ENCODE measurements at places on chromosomes 13 and 19.

- DNase-seq: no peak
These were observed 1.1 kb downstream of the CNOT3 start for GRCh38 chr19:54138489-54139256.

- no peak for DNase-seq
These were observed 205.4 kb downstream of the PDS5B start for GRCh38 chr13:32791545-32792172.

- peak; percentile 76 for DNase-seq
These were observed 510 bp upstream of the PCDH9 start for GRCh38 chr13:67230404-67231288.

DNA sequence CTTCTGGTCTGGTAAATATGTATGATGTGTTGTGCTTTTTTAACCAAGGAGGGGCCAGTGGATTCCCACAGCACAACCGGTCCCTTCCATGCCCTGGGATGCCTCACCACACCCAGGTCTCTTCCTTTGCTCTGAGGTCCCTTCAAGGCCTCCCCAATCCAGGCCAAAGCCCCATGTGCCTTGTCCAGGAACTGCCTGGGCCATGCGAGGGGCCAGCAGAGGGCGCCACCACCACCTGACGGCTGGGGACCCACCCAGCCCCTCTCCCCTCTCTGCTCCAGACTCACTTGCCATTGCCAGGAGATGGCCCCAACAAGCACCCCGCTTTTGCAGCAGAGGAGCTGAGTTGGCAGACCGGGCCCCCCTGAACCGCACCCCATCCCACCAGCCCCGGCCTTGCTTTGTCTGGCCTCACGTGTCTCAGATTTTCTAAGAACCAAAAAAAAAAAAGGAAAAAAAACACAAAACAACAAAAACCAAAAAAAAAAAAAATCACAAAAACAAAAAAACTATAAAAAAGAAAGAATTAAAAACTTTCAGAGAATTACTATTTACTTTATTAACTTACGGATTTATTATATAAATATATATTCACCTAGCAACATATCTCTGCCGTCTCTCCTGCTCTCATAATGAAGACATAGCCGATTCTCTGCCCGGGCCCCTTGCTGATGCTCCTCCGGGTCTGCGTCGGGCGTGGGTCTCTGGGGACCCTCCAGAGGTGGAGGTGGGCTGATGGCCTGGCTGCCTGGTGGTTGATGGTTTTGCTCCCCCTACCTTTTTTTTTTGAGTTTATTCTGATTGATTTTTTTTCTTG, 14.4 kb downstream of the CAPN12 start:
- peak; percentile 76 for DNase-seq

GRCh38 chr13:32087955-32088747, 56.6 kb downstream of the FRY start:
- no peak for DNase-seq

DNA sequence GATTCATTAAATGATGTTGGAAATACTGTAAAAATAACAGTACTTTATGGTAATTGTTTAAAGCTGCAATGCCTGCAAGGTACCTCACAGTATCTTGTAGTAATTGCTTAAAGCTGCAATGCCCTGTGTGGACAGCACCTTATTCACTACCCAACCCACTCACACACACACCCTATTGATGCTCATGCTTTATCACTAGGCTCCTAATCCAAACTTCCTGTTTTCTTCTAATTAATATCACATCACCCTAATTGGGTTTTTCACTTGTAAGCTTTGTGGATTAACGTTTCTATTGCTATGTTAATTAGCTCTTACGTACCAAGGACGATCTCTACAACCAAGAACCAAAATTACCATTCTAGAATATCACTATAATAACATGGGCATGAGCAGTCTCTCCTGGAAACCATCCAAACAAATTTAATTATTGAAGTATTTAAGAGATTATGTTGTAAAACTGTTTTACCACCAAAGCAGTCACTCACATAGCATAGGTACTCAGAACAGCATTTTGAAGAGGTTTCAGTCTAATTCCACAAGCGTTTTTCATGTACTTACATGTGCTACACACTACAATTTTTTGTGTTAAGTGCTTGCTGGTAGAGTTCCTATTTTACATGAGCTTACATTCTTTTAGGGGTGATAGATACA, 303.8 kb downstream of the PCDH9 start:
- DNase-seq: no peak

- DNase-seq: peak; percentile 84
These were observed 22.3 kb downstream of the IER2 start for GRCh38 chr19:13172346-13173138.

- DNase-seq: no peak
These were observed 33.6 kb downstream of the MTMR6 start for GRCh38 chr13:25253702-25254101.
